ENCODE measurements at places on chromosomes 6 and 20.

DNA sequence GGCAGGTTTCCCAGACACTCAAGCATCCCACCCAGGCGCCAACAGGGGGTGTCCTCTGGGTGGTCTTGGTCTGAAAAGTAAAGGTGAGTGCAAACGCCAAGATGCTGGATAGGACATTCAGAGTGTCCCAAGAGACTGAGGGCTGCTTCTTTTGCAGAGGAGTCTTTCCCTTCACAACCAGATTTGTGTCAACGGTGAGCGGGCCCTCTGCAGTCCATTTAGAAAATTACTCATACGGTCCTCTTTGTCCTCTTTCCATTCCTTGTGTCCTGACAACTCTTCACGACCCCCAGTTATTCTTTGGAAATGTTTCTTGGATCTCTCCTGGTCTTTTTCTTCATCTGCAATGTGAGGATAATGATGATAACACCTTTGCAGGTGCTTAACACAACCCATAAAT, 257.8 kb downstream of the CDC5L start:
- no peak overlapping the region for H3K27ac ChIP-seq
- no peak for DNase-seq
- H3K27me3 ChIP-seq = peaks cover 22% of the 10 kb centered on the region
- no peaks in the 10 kb centered on the region for H3K4me1 ChIP-seq

DNA sequence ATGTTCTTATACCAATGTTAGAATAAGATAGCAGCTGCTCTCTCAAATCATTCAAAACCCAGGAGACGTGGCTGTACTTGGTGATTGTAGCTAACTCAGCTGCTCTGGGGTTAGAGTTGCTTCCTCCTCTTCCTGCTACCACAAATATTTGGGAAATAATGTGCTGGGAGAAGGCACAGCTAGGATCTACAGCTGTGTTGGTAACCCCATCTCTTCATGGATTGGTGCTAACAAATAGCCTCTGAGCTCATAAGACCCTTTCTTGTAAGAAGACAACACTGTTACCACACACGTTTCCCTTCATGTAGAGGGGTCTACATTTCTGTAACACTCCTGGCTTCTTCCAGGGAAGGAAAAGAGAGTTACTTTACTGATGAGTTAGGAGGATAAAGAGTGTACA, 911.0 kb upstream of the CITED2 start:
- DNase-seq = no peak
- no peaks in the 10 kb centered on the region for H3K27me3 ChIP-seq
- no peaks in the 10 kb centered on the region for H3K36me3 ChIP-seq
- no peak overlapping the region for H3K4me3 ChIP-seq
- H3K4me1 ChIP-seq = peaks cover 4% of the 10 kb centered on the region
- H3K27ac ChIP-seq = no peak overlapping the region

- H3K4me1 ChIP-seq = no peaks in the 10 kb centered on the region
- no peak overlapping the region for H3K27ac ChIP-seq
- no peak overlapping the region for H3K4me3 ChIP-seq
- no peaks in the 10 kb centered on the region for H3K36me3 ChIP-seq
Observed at GRCh38 chr20:44839481-44839880, 29.1 kb upstream of the RIMS4 start.

DNA sequence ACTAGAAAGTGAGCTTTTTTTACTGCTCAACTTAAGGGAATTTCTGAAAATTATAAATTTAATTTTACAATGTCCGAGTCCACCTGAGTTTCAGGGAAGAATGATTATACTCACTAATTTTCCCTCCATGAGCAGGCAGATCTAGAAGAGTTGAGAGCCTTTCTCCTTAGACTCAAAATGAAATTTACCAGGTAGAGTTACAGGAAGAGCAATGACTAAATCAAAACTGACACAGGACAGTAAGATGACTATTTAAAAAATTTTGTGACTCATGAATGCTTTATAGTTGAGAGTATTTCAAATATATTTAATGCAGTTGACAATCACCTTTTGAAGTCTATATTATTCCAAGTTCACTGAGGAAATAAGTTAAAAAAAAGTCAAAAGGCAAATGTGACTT, 198.1 kb upstream of the NRSN1 start:
- H3K36me3 ChIP-seq = no peaks in the 10 kb centered on the region
- no peak for DNase-seq
- H3K27ac ChIP-seq = no peak overlapping the region
- H3K4me3 ChIP-seq = no peak overlapping the region
- H3K4me1 ChIP-seq = peaks cover 4% of the 10 kb centered on the region

DNA sequence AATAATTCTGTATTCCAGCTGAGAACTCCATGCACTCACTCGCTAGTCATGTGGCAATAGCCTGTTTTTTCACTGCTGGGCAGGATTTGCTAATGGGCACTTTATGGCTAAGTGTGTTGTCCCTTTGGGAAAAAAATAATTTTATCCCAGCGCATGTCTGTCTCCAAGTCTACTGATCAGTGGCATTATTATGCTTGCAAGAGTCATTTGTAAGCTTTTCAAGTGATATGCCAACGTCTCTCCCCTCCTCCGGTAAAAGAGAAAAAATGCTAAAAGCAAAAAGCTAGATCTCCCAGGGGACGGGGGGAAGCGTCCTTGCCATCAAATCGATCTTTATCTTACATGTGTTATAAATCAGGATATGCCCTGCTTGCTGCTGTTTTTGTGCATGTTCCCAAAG, 407.7 kb downstream of the CDH26 start:
- no peak overlapping the region for H3K4me3 ChIP-seq
- peaks cover 25% of the 10 kb centered on the region for H3K4me1 ChIP-seq
- H3K27ac ChIP-seq = no peak overlapping the region
- peaks cover 4% of the 10 kb centered on the region for H3K27me3 ChIP-seq

DNA sequence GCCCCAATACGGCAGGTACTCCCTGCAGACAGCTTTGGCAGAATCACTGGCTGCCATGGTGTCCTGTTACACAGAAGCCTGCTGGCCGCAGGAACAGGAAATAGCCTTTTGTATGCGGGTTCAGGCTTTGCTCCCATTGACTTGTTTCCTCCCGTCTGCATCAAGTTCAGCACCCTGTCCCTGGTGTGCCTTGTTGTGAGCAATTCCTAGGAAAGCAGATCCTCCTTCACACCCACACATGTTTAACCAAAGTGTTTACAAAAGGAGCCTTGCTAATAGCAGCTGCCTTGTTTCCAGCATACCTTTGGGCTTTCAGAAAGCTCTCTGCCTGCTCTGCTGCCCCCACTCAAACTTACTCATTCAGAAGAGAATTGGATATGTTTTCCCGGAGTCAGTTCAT, 127.2 kb upstream of the SUPT3H start:
- peak overlapping the region; percentile 75 for H3K4me3 ChIP-seq
- no peak for DNase-seq
- peaks cover 47% of the 10 kb centered on the region for H3K4me1 ChIP-seq
- H3K27me3 ChIP-seq = peaks cover 10% of the 10 kb centered on the region
- H3K27ac ChIP-seq = no peak overlapping the region

DNA sequence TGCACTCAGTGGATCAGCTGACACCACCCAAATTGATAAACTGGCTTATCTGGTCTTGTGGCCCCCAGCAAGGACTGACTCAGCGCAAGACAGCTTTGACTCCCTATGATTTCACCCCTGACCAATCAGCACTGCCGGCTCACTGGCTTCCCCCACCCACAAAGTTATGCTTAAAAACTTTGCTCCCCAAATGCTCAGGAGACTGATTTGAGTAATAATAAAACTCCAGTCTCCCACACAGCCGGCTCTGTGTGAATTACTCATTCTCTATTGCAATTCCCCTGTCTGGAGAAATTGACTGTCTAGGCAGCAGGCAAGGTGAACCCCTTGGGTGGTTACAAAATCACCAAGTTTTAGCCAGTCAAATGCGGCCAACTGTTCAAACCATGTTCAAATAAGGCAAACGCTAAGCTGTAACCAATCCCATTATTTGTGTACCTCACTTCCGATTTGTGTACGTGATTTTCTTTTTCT, 32.5 kb downstream of the SLC22A2 start:
- no peaks in the 10 kb centered on the region for H3K27me3 ChIP-seq
- H3K36me3 ChIP-seq = no peaks in the 10 kb centered on the region
- H3K27ac ChIP-seq = no peak overlapping the region
- H3K4me1 ChIP-seq = no peaks in the 10 kb centered on the region

- H3K27me3 ChIP-seq = no peaks in the 10 kb centered on the region
- H3K27ac ChIP-seq = no peak overlapping the region
- no peak overlapping the region for H3K4me3 ChIP-seq
- DNase-seq = no peak
- no peaks in the 10 kb centered on the region for H3K4me1 ChIP-seq
- H3K36me3 ChIP-seq = peaks cover 17% of the 10 kb centered on the region
Observed at GRCh38 chr6:88825856-88826255, 137.6 kb downstream of the RNGTT start.

DNA sequence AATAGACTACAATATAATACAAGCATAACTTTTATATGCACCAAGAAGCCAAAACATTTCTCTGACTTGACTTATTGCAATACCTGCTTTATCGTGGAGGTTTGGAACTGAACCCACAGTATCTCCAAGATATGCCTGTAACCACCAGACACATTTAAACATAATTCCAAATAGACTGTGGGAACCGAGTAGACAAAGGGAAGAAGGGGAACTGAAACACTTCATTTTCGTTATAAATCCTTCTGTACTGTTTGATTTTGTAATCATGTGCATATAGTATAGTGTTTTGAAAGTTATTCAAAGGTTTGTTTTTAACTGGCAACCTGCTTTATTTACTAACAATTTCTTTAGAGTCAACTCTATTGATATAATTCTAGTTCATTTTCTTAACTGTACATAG, 154.9 kb upstream of the BEND6 start:
- H3K27me3 ChIP-seq = no peaks in the 10 kb centered on the region
- H3K27ac ChIP-seq = no peak overlapping the region
- no peak overlapping the region for H3K4me3 ChIP-seq
- H3K36me3 ChIP-seq = peaks cover 4% of the 10 kb centered on the region
- H3K4me1 ChIP-seq = peaks cover 25% of the 10 kb centered on the region
- DNase-seq = no peak

DNA sequence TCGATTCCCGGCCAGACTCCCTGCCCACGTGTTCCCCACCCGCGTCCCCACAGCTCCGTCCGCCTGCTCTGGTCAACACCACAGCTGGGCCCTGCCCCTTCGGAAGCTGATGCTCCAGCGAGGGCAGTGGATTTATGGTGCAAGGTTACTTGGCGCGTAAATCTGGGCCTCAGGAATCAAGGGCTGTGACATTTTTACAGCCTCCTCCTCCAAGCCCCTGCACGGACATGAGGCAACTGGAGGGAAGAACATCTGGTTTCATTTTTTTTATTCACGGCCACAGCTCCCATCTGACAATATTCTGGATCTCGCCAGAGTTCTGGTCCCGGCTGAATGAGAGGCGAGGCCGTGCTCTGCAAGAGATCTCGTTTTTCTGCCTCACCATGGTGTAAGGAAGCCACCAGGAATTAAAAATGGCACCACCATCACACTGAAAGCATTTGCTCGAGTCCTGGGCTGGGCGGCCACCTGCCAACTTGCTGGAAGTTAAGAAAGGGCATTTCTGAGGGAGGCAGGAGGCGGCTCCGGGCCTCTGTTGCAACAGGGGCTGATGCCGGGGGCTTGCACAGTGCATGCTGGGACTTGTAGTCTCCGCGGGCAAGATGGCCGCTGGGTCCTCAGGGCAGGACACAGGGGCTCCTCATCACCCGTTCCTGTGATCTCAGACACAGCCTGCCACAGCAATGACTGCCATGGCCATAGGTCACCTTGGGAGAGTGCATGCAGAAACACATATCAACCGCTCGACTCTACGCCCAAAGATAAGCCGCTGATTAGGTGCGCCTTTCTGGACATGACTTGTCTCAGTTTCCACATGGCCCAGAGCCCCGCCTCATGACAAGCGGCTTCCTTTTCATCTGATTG, 148.5 kb downstream of the LY86 start:
- no peak overlapping the region for H3K27ac ChIP-seq
- peaks cover 13% of the 10 kb centered on the region for H3K27me3 ChIP-seq
- H3K4me3 ChIP-seq = peak overlapping the region; percentile 56

All from type B pancreatic cell (in vitro differentiated cells).